Sigmoid colon (tissue), 7 donors: ENCODE measurements at places on chromosomes 4 and X. TPM values are rescaled to one million over a fixed set of nuclear protein-coding genes. Genes with fewer than 3 reads are reported as not detected.

GRCh38 chrX:34875204-34875603, 67.4 kb upstream of the FAM47B start:
- no peak overlapping the region for H3K27ac ChIP-seq
- no peak overlapping the region for H3K4me3 ChIP-seq
- no peaks in the 10 kb centered on the region for H3K27me3 ChIP-seq
- no peaks in the 10 kb centered on the region for H3K4me1 ChIP-seq

DNA sequence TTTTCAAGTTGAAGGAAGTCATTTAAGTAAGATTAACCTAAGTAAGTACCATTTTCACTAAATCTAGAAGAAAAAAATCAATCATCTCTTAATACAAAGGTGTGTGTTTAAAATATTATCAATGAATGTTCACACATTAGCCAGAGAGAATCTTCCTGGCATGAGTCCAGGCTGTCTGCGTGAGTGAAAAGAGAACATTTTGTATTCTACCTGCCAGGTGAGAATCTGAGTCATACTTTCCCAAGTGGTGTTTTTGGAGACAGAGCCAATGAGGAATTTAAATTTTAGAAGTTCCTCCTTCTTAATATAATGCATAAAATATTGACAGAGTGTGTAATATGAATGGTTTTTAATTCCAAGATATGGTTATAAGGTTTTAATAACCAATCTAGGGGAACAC, 371.8 kb upstream of the NR3C2 start:
- no peaks in the 10 kb centered on the region for H3K36me3 ChIP-seq
- no peak for DNase-seq
- H3K4me3 ChIP-seq = no peak overlapping the region
- no peaks in the 10 kb centered on the region for H3K27me3 ChIP-seq
- no peaks in the 10 kb centered on the region for H3K4me1 ChIP-seq
- no peak overlapping the region for H3K27ac ChIP-seq

DNA sequence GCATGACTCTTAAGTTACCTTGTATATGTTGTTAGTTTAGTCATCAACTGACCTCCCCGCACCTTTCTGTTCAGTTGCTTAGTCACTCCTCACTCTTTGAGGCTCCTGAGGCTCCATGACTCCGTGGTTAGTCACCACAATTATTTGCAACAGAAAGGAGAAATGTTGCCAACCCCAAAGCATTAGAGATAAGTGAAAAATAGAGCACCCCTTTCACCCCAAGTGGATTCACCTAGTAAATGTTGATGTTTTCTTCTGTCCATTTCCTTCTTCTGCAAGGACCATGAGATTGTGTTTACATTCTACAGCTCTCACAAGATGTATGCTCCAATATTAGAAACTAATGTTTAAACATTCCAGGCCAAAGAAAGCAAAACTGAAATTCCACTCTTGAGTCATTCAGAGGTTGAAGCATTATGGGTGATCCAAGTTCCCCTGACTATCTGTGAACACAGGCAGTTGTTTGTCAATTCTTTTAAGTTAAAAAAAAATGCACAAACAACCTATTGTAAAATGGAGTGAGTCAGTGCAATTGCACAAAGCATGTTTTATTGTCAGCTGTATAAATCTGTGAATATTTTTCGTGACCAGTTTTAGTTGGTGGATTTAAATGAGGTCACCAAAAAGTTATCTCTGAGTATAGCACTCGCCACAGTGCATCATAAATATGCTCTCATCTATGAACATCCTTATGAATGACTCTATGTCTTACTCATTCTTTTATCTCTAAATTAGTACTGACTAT, 552.4 kb upstream of the MAGEB2 start:
- no peaks in the 10 kb centered on the region for H3K27me3 ChIP-seq
- H3K36me3 ChIP-seq = no peaks in the 10 kb centered on the region
- no peaks in the 10 kb centered on the region for H3K4me1 ChIP-seq
- no peak overlapping the region for H3K4me3 ChIP-seq

DNA sequence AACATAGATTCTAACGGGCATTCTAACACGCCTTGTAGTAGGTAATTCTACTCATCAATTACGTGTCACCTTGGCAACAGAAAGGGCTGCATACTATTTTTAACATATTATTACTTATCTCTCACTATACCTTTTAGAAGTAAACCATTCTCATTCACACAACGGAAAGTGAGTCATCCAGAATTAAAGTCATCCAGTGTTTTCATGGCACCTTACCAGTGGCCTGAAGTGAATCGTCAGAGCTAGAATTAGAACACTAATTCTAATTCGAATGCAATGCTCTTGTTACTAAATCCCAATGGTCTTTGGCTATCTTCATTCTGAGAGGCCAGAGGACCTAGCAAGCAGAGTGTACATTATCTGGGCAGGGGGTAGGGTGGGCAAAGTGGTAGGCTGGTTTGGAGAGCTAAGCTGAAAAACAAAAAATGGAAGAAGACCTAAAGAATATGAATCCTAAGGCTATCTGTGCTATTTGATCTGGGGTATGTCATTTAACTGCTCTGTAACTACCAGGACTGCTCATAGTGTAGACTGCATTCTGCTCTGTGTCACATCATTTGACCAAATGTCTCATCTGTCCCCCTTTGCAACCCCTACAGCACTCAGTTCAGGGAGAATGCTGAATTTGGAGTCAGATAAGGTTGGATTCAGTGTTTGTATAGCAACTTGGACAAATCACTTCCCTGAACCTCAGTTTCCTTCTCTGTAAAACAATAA, 96.5 kb downstream of the HDAC8 start:
- H3K36me3 ChIP-seq = no peaks in the 10 kb centered on the region
- H3K27me3 ChIP-seq = no peaks in the 10 kb centered on the region
- no peak overlapping the region for H3K4me3 ChIP-seq
- DNase-seq = no peak

- H3K4me1 ChIP-seq = no peaks in the 10 kb centered on the region
- no peak overlapping the region for H3K27ac ChIP-seq
- H3K27me3 ChIP-seq = no peaks in the 10 kb centered on the region
- DNase-seq = no peak
- H3K36me3 ChIP-seq = no peaks in the 10 kb centered on the region
Observed at GRCh38 chr4:133102612-133103409, 46.3 kb upstream of the PCDH10 start.

GRCh38 chr4:121584836-121585235, 111.9 kb downstream of the ANXA5 start:
- no peak overlapping the region for H3K4me3 ChIP-seq
- no peaks in the 10 kb centered on the region for H3K4me1 ChIP-seq
- H3K27me3 ChIP-seq = no peaks in the 10 kb centered on the region
- H3K36me3 ChIP-seq = no peaks in the 10 kb centered on the region
- H3K27ac ChIP-seq = no peak overlapping the region

The KLHL34 gene
- 0.28 TPM for total RNA-seq

DNA sequence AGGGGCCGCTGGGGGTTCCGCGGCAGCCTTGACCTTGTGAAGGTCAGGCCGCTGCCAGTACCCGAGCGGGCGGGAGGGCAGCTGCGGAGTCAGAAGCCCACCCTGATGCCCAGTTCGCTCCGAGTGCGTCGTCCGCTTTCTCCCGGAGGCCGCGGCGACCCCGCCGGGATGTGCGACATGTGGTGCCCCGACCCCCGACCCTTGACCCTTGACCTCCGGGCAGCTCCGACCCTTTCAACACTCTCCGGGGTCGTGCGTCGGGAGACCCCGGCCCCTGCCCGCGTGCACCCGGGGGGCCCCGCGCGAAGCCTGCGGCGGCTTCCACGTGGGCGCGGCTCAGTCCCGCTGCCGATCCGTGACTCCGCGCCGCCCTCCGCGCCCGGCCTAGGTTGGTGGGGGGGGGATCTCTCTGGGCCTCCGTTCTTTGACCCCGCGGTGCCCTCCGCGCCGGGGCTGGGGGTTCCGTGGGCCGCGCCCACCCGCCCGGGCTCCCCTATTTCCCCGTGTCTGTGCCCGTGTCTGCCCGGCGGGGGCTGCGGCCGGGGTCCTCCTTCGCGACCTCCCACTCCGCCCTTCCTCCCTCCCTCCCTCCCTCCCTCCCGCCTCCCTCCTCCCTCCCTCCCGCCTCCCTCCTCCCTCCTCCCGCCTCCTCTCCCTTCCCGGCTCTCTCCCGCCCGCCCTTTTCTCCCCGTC, 609 bp upstream of the SLC25A6 start:
- H3K4me1 ChIP-seq = peaks cover 56% of the 10 kb centered on the region
- peak overlapping the region; percentile 100 for H3K27ac ChIP-seq
- H3K36me3 ChIP-seq = peaks cover 32% of the 10 kb centered on the region
- H3K27me3 ChIP-seq = no peaks in the 10 kb centered on the region
- peak overlapping the region; percentile 100 for H3K4me3 ChIP-seq
